ENCODE measurements at places on chromosomes 7 and 10. TPM values are rescaled to one million over a fixed set of nuclear protein-coding genes. Genes with fewer than 3 reads are reported as not detected.

Gene HABP2
- not detected for total RNA-seq

Gene TMEM213
- not detected for total RNA-seq

Gene TFEC
- total RNA-seq: 1.6 TPM

Gene NKX2-3
- not detected for total RNA-seq

Gene CFAP70
- 1.4 TPM for total RNA-seq

Gene ST8SIA6
- total RNA-seq: 9.3 TPM

Gene COL1A2
- 96.6 TPM for total RNA-seq

Gene PITX3
- 1.8 TPM for total RNA-seq

Gene JCAD
- 25.6 TPM for total RNA-seq

Gene HOXA5
- not detected for total RNA-seq

Gene SHLD2
- 13.5 TPM for total RNA-seq

Gene CPA1
- not detected for total RNA-seq

Gene CUZD1
- not detected for total RNA-seq

Gene ASB15
- total RNA-seq: 77.3 TPM

Gene SCRN1
- 15.0 TPM for total RNA-seq

Gene MLXIPL
- total RNA-seq: 6.4 TPM

Gene PIK3CG
- 2.5 TPM for total RNA-seq

Gene AKR1D1
- total RNA-seq: not detected

Gene LRRD1
- total RNA-seq: not detected

Gene TRDMT1
- total RNA-seq: 4.5 TPM

Gene LRIT1
- total RNA-seq: not detected

Gene CYP2E1
- total RNA-seq: 0.89 TPM

Gene ZNF365
- not detected for total RNA-seq

Gene SNCG
- total RNA-seq: 24.7 TPM

Gene CCZ1
- total RNA-seq: 46.2 TPM

Gene BAG3
- total RNA-seq: 152 TPM

Gene ARHGAP22
- total RNA-seq: 3.5 TPM

Gene KIAA1217
- total RNA-seq: 45.0 TPM

Gene PON3
- 0.57 TPM for total RNA-seq

Gene SPAG6
- not detected for total RNA-seq

Gene CYP2W1
- total RNA-seq: not detected

Gene WNT8B
- not detected for total RNA-seq

Gene ADAM22
- total RNA-seq: 1.2 TPM

Gene INTS1
- 25.8 TPM for total RNA-seq

Gene PDSS1
- total RNA-seq: 6.3 TPM

Gene RAPGEF5
- total RNA-seq: 9.4 TPM

Gene C10orf143
- 1.4 TPM for total RNA-seq

Gene RNF133
- total RNA-seq: 0.38 TPM

Gene CCDC172
- not detected for total RNA-seq

Gene ARMH3
- total RNA-seq: 51.9 TPM

Gene WEE2
- not detected for total RNA-seq

Gene GDF2
- not detected for total RNA-seq

Gene LAMB1
- 83.2 TPM for total RNA-seq

Gene CCL26
- not detected for total RNA-seq

Gene ANXA8L1
- total RNA-seq: 0.68 TPM

Gene GALNT17
- total RNA-seq: 78.1 TPM
